Activated naive CD8-positive, alpha-beta T cell treated with anti-CD3 and anti-CD28 coated beads for 36 hours (primary cell): ENCODE measurements at places on chromosomes 13 and 19. TPM values are rescaled to one million over a fixed set of nuclear protein-coding genes. Genes with fewer than 3 reads are reported as not detected.

CBARP gene
- total RNA-seq: 0.46 TPM

COX7A1 gene
- total RNA-seq: not detected

DCT gene
- not detected for total RNA-seq

TNNT1 gene
- not detected for total RNA-seq

METTL21C gene
- total RNA-seq: not detected

VAV1 gene
- 65.7 TPM for total RNA-seq

RGCC gene
- total RNA-seq: 111 TPM

MAST3 gene
- total RNA-seq: 11.8 TPM

SHISA2 gene
- 0.26 TPM for total RNA-seq

ZNF610 gene
- total RNA-seq: 2.4 TPM

SPINT2 gene
- total RNA-seq: 31.7 TPM

ZNF667 gene
- 7.7 TPM for total RNA-seq

OR4F17 gene
- total RNA-seq: not detected

KCNN1 gene
- not detected for total RNA-seq

LIM2 gene
- not detected for total RNA-seq

ANGPTL8 gene
- total RNA-seq: not detected

LSR gene
- total RNA-seq: 43.9 TPM

MISP gene
- total RNA-seq: not detected

FFAR2 gene
- not detected for total RNA-seq

CTXN1 gene
- total RNA-seq: 0.44 TPM

EFNA2 gene
- not detected for total RNA-seq

ADGRE3 gene
- not detected for total RNA-seq

KLK2 gene
- 0.45 TPM for total RNA-seq

ZNF625 gene
- 4.0 TPM for total RNA-seq

SLC10A2 gene
- not detected for total RNA-seq

C19orf44 gene
- total RNA-seq: 3.0 TPM

PMIS2 gene
- total RNA-seq: not detected

LMTK3 gene
- total RNA-seq: 2.2 TPM

ZNF865 gene
- total RNA-seq: 10.5 TPM

RPS28 gene
- total RNA-seq: 2,304 TPM

IGFL3 gene
- not detected for total RNA-seq

CYP4F11 gene
- not detected for total RNA-seq

PCDH20 gene
- total RNA-seq: not detected
